ENCODE measurements at places on chromosomes 4 and X.

DNA sequence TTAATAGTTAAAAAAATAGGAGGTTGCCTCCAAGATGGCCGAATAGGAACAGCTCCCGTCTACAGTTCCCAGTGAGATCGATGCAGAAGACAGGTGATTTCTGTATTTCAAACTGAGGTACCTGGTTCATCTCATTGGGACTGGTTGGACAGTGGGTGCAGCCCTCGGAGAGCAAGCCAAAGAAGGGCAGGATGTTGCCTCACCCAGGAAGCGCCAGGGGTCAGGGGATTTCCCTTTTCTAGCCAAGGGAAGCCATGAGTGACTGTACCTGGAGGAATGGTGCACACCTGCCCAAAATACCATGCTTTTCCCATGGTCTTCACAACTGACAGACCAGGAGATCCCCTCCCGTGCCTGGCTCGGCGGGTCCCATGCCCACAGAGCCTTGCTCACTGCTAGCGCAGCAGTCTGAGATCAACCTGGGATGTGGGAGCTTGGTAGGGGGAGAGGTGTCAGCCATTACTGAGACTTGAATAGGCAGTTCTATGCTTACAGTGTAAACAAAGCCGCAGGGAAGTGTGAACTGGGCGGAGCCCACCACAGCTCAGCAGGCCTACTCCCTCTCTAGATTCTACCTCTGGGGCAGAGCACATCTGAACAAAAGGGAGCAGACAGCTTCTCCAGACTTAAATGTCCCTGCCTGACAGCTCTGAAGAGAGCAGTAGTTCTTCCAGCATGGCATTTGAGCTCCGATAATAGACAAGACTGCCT lies 47.5 kb downstream of the PPA2 start:
- DNase-seq, result no peak

DNA sequence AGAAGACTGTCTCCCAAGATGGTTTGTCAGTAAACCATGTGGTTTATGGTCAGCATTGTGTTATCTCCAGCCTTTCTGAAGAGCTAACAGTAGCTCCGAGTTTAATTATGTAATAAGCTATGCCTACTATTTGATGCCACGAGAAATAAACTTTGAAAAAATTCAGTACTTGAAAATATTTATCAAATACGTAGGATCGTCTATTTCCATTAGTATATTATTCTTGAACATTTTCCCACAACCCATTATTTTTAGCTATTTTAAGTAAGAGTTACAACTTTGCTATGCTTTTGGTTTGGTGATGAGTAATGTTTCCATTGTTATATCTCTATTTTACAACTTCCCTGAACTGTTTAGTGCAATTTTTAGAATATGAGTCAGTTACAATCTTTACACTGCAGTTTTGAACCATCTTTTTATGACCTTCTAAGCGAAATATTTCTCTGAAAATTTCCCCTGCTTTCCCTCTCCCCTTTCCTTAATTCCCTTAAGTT lies 44.5 kb upstream of the TRIM2 start:
- DNase-seq, result no peak

DNA sequence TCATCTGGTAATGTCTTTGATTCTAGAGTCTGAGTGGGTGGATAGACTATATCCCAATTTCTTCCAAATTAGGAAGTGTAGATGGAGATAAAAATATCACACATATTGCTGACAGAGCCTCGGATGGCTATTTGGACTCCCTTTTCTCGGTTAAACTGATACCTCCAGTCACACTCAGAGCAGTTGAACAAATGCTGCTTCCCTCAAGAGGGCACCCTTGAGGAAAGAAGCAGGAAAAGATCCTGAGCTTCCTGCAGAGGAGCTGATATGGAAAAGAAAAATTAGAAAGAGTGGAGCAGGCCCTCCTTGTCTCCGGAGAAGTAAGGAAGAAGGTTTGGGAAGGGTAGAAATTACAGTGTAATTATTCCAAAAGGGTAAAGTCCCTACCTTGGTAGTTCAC lies 96.2 kb upstream of the CCSER1 start:
- no peak for DNase-seq

DNA sequence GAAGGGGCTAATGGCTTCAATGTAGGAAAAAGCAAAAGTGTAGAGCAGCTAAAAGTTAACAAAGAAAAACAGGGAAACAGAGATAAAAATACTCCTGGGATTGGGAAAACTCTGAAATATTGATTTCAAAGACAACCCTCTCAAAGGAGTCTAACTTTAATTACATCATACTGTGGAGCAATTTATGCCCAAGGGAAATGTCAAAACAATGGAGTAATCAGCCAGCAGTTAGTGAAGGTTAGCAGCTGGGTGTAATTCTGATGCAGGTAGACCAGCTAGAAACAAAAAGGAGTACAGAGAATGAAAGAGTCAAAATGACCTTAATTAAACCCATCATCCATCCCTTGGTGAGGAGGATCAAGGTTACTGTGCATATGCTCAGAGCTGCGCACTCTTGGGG lies 169.0 kb downstream of the ADAM29 start:
- no peak for DNase-seq

DNA sequence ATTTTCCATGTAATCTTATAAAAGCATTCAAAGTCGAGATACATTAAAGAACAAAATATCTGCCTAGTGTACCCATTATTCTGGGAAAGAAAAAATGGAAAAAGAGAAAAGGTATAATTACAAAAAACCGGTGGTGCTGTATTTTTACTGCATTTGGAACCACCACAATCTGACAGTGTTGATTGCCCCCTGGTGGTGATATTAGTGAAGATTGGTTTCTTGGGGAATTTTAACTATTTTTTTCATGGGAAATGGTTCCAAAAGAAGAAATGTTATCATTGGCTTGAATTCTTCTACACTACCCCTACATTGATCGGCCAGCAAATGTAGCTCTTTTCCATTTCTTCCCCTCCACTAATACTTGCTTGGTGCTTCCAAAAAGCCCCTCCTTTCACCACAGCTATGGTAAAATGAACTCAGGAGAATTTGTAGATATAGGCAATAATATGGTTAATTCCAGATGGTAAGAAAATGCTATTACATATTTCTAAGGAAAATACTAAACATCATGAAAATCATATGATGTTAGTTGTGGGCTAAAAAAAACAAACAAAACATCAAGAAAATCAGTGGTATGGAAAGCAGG lies 50.0 kb downstream of the COX18 start:
- no peak for DNase-seq

GRCh38 chr4:8315435-8316250 lies 46.1 kb downstream of the HTRA3 start:
- DNase-seq, result no peak

DNA sequence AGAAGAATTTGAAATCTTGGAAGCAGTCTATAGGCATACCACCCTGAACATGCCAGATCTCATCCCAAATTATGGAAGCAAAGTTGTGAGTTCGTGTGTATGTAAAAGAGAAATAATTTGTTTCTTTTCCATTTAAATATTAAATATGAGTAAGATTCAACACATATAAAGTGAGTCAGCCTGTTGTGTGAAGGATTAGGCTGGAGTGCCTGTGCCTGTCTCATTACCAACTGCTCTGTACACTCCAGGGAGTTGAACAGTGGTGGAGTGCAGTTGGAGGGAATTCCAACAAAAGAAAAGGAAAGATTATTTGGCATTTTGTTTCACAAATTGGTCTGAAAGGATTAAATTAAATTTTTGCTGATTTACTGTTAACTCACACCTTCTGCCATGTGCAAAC lies 435.6 kb downstream of the FAT4 start:
- DNase-seq, result no peak

DNA sequence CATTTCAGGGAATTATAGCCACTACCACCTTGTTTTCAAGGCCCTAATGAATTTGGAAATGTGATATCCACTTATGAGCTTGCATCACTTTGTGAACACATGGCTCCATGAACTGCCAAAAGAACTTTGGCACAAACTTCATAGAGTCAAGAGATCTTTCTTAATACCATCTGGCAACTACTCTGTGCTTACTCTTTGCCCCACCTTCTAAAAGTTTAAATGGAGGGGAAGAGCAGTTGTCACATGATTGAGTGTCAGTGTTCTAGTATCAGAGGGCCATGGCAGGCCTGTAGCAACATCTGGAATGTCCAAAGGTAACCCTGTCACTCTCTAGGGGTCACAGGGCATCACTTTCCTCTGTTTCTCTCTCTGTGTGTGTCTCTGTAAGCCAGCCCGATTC lies 2.6 kb upstream of the ADH1B start:
- DNase-seq, result no peak

DNA sequence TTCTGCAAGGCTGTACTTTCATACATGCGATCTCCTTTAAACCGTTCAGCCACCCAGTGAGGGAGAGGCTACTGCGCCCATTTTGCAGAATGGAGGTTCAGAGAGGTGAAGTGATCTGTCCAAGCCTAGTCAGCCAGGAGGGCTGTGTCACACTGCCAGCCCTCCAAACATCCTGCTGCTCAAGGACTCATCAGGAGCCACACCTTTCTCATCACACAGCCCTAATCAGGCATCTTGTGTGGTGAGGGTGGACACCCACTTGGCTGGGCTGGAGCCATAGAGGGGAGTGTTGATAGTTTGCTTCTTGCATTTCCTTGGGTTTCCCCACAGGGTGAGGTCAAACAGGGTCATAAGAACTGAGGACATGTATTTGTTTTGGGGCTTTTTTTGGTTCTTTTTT lies 5.4 kb upstream of the CXCR3 start:
- DNase-seq, result no peak

DNA sequence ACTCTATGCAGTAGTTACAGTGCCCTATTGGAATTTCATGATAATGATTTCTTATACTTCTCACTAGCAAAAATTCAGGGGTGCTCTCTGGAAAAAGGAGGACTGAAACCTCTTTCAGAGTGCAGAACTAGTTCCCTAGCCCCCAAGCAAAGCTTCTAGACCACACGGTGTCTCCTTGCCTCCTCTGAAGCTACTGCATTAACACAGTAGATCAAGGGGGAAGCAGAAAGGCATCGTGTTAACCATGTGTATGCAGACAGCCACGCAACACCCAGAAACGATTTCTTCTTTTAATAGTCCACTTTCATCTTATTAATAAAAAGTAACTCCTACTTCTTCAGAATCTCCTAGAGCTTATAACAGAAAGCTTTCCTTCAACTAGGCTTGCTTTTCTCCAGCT lies 44.7 kb downstream of the MAML3 start:
- no peak for DNase-seq

- no peak for DNase-seq
Observed at GRCh38 chr4:6986072-6986780, 56.9 kb upstream of the TADA2B start.

- no peak for DNase-seq
Observed at GRCh38 chrX:85516131-85516530, 136.7 kb upstream of the POF1B start.

GRCh38 chr4:184416913-184417734 lies 57.2 kb downstream of the IRF2 start:
- DNase-seq, result peak; percentile 15

GRCh38 chrX:129496625-129497024 lies 26.7 kb downstream of the SMARCA1 start:
- no peak for DNase-seq

DNA sequence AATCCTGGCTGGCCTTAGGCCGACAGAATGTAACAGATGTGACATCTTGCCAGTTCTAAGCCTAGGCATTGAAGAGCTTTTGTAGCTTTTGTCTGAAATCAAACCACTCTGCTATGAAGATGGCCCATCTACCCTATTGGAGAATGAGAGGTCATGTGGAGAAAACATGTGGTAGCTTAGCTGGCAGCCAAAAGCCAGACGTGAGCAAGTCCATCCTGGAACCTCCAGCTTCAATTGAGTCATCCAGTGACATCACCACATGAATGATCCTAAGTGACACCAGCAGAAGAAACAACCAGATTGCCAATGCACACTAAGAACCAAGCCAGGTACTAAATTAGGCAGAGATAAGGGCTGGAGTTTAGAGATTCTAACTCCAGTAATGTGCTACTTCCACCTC lies 154.8 kb upstream of the ZFP42 start:
- no peak for DNase-seq

DNA sequence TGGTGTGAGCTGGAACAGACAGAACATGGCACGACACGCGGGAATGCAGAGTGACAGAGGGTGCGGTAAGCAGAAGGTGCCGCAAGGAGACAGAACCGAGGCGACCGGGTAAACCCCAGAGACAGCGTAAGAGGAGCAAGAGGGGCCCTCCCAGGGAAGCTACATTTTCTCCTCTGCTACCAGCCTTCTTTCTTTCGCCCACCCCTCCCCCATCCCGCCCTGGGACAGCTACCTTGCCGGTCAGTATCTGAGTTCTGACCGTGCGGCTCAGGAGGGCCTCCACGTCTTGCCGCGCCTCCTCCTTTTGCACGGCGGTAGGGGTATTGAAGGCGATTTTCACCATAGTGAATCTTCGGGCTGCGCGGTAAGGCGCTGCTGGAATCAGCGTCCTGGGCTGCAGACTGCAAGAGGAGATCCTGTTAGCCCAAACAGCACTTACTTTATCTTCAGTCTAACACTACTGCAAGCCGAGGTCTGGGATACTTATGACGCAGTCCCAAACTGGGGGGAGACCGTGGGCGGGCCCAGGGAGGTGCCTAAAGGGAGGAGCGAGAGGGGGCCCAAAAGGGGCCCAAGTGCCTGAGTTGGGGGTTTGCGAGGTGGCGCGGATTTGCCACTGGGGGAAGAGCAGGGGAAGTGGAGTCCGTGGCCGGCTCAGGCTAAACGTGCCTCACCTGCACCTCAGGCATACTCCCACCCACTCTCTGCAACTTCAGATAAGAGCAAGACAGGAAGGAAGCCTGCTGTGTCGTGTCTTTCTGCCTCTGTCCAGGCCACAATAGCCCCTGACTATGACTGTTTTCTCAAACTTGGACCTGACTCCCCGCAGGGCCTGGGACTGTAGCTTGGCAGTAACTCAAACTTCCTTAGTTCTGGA lies at the start of gene ITM2A:
ITM2A (minus strand) TSS at position 462 of the 877 bp plus-strand sequence; CDS start at position 343, 119 bp downstream.
- peak; percentile 41 for DNase-seq

DNA sequence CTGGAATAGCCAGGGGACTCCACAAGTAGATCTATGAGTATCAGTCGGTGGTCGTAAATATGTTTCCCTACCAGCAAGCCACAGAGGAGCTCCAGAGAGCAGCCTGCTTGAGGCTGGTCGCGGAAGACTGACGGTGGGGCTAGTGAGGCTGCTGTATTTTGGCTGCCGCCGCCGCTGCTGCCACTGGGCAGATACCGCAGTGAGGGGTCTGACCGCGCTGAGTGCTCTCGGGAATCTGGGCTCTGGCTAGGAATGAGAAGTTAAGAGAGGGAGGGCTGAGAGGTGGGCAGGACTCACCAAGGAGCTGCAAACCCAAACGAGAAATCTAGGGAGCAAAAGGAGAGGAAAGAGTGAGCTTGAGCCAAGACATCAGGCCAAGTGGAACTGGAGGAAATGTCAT lies at the start of gene EXOC1L:
EXOC1L (plus strand) TSS at position 157 of the 400 bp plus-strand sequence; CDS start at position 394, 237 bp downstream.
- no peak for DNase-seq
